ENCODE measurements at places on chromosomes 2 and 18.
A peak's percentile ranks its signal among the peaks of the same experiment; 100 is the strongest.

DNA sequence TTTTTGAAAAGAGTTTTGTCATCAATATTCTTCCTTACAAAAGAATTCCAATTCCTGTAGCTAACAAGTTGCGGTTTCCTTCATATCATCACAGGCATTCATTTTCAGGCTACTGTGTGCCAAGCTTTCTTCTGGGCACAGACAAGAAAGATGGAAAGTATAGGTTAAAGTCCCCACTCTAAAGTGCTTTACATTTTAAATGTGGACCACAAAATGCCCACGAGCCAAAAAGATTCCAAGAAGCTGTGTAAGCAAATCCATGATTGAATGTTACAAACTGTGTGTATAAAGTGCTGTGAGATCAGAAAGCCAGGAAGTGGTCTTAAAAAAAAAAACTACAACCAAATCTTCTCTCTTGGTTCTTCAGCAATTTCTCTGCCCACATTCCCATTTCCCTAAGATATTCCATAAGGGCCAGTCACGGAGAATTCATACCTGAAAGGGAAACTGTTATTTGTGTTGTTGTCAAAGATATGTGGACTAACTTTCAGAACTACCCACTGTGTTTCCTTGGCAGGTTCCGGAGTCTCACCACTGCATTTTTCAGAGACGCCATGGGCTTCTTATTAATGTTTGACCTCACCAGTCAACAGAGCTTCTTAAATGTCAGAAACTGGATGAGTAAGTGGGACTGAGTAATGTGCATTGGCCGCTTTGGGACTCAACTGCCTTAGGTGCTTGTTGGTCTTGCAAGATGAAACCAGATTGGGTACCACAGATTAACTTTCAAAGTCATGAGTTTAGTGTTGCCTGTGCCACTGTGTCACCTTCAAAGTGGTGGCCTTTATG, 55.7 kb downstream of the RAB27B start:
- no peak for DNase-seq

- DNase-seq = no peak
Measured at GRCh38 chr2:236714080-236714479, 144.5 kb downstream of the ACKR3 start.

DNA sequence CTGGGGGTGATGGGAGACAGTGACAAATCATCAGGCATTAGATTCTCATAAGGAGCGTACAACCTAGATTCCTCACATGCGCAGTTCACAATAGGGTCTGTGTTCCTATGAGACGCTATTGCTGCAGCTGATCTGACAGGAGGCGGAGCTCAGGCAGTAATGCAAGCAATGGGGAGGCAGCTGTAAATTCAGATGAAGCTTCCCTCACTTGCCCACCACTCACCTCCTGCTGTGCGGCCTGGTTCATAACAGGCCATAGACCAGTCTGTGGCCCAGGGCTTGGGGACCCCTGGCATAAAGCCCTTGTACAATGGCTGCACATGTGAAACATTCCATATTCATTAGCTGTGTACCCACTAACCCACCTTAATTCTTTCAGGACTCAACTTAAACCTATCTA, 18.0 kb downstream of the NMUR1 start:
- no peak for DNase-seq

DNA sequence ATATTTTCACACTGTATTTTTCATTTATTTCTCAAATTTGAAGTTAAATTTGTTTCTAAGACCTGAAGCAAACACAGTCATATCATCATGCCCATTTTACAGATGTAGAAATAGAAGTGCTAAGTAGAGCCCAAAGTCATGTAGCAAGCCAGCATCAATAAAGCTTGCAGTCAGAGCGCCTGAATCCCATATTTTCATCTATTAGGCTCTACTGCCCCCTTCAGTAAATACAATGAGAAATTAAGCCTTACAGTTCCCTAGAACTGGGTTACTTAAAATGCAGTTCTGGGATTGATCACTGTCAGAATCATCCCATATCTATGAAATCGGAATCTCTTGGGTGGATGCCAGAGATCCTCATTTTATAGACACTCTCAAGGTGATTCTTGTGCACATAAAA, 419.9 kb downstream of the TGIF1 start:
- peak; percentile 53 for DNase-seq

GRCh38 chr2:149562324-149562723, 25.3 kb downstream of the MMADHC start:
- no peak for DNase-seq

DNA sequence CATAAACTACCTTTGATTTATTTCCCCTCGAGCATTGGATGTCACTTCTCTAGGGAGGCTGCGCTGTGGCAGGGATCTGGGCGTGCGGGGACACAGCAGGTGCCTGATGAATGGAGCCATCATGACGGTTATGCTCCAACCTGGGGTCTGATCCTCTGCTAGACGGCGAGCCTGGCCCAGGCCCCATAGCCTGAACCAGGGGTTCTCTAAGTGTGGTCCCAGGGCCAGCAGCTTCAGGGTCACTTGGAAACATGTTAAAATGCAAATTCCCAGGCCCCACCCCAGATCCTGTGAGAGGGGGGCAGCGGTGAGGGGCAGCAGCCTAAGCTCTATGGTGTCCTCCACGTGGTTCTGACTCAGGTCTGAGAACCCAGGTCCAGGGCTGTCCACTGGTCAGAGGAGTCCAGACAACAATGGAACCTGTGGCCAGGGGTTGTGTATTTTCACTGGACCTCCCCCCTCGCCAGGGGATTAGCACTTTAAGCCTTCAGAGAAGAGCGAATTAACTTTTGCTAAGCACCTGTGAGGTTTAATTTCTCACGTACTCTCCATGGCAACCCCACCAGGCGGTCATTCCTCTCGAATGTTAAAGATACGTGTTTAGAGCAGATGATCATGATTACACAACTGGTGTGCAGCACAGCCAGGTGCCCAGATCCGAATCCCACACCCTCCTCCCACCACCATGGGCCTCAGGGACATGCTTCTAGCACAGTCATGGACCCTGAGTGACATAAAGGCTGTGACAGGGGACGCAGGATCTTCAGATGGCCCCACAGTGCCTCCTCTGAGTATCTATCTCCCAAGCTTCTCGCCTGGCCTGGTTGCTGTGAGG, 1.6 kb upstream of the ARHGEF4 start:
- no peak for DNase-seq

GRCh38 chr18:10011751-10012150, 97.9 kb downstream of the VAPA start:
- DNase-seq = no peak

All from NCI-H2081 (cell line).